ENCODE measurements at places on chromosomes 7 and 10.

GRCh38 chr10:2137549-2138174 lies 400.3 kb upstream of the ADARB2 start:
- no peak for DNase-seq

DNA sequence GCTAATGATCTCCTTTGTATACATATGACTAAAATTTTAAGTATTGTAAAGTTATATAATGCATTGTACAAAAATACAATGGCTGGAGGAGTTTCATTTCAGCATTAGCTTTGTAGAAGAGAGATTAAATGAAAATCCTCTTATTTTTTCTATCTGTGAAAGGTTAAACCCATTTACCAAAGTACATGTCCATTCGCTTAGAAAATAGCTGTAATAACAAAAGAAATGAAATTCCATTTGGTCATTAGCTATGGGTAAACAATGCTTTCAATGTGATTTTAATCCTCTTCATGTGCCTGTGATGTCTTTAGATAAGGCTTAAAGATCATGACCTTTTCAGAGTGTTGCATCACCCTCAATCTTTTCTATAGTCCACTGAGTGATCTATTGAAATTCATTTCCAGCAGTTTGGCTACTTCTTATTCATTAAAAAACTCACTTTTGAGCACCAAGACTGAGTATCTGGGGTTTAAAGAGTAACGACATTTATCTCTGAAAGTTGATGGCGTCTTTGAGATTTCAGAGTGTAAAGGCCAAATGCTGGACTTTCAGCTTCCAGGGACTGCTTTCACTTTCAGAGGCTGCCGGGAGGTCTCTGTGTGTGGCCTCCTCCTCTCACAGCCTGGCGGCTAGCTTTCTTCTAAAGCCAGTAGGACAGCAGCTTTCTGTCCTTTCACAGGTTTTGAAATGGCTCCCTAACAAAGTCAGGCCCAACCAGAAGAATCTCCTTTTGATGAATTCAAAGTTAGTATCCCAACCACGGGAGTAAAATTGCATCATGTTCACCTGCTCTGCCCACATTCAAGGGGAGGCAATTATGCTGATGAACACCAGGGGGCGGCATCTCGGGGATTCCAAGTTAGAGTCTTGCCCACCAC lies 701.4 kb upstream of the COBL start:
- peak; percentile 2 for DNase-seq

DNA sequence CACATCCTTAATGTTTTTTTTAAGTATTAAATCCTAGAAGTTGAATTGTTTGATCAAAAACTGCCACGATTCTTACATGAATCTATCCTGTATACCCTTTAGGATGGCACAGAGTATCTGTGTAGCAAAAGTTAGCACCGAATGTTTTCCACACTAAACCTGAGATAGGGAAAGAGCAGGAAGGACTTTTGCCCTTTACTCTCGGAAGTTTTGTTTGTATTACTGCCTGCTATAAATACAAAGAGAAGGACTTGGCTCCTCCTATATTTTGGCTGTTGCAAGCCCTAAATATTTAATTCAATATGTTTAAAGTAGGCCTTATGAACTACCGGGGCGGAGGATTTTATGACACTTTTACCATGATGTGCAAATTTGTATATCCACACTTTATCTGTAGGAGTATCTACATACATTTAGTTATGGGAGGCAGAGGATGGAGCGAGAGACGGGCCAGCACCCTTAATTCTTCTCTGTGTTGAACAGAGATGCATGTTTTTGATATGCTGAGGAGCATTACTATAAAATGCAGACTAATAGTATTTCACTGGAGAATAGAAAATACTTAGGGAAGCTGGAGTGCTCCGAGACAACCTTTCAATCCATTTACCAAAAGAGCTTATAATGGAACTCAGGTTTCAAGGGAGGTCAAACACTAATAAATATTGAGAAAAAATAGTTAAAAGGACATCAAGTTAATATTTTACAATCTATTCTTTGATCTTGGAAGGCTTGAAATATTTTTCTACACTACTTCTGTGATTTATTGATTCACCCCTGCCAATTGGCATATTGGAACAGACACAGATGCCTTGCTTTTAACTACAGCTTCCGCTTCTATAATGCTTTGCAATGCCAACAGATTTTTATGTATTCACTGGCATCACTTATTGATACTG lies 97.4 kb downstream of the CHN2 start:
- no peak for DNase-seq

DNA sequence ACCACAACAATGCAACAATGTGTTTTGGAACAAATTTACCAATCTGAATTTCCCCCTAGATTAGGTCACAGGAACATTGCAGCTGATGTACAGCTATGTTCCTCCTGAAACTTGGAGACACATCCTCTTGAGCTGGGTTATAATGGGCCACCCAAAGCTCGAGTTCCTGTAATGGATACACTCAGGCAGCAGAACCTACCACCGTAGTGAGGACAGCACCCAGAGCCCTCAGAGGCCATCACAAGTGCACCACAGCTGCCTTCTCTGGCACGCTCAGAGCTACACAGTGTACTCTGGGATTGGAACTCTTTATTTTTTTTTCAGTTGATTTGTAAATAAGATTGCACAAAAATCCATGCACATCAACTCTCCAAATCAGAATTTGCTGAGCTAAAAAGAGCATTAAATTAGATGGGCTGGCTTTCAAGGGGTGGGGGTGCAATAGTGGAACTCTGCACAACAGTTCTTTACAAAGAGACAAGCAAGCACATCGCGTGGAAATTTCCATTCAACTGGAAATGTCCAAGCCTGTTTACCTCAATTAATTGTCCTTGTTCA lies 56.7 kb downstream of the EGFR start:
- DNase-seq, result no peak

DNA sequence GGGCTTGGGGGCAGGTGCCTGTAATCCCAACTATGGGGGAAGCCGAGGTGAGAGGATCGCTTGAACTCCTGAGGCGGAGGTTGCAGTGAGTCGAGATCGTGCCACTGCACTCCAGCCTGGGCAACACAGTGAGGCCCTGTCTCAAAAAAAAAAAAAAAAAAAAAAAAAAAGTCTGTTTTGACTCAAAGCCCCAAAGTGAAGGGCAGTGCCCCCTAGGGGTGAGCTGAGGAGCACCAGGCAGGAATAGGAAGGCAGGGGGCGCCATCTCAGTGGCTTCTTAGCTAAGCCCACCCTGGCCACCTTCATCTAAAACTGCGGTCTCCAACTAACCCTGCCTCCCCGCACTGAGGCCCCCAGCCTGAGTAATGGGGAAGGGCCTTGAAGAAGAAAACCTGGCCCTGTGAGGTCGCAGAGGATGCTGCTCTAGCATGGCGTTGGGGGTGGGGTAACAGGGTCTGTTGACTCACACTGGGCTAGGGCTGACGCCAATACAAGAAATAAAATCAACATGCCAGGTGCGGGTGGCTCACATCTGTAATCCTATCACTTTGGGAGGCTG lies 9.8 kb downstream of the PODXL start:
- no peak for DNase-seq

GRCh38 chr10:130427216-130427722 lies 291.1 kb downstream of the GLRX3 start:
- DNase-seq, result no peak
